ENCODE measurements at places on chromosomes 16 and 17.

GRCh38 chr17:17514361-17514992 is 18.3 kb upstream of the RASD1 start:
- no peak for DNase-seq

DNA sequence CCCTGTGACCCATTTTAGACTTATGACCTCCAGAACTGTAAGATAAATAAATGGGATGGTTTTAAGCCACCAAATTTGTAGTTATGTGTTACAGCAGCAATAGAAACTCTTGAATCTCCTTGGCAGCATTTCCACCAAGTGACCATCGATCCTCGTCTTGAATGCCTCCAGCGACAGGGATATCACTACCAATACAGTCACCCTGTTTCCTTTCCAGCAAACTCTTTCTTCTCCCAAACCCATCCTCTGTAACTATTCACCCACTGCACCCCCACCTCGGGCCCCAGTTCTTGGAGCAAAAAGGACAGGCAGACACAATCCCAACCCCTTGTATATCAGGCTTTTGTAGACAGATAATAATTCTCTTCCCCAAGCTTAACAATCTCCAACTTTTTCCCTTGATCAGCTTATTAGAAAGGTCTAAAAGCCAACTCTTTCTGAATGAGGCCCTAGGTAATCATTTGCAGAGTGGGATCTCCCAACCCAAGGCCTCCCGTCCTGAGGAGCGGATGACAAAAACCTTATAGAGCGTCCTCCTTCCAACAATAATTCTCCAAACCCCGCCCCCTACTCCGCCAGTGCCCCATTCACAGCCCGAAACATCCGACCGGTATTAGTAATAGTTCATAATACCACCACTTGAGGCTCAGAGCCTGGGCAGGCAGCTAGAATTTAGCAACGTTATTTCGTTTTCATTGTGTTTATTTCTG is 14.7 kb upstream of the PLLP start:
- DNase-seq = peak; percentile 37

GRCh38 chr16:5590416-5590815 is 492.8 kb upstream of the EEF2KMT start:
- DNase-seq = no peak

DNA sequence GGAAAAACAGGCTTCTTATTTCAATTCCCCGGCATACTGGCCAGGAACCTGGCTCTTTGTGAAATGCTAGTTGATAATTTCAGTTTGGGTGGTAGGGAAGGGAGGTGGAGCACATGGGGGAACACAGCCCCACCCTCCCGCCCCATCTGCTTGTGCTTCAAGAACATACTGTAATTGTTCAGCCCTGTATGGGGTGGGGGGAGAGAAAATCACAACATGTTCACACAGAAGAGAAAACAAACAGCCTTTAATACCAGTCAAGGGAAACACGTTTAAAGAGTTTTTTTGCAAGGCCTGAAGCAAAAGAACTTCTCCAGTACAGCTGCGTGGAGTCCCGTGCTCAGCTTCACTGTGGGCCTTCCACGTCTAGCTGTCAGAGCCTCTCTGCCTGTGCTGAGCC is 59.7 kb downstream of the SHISA6 start:
- no peak for DNase-seq

DNA sequence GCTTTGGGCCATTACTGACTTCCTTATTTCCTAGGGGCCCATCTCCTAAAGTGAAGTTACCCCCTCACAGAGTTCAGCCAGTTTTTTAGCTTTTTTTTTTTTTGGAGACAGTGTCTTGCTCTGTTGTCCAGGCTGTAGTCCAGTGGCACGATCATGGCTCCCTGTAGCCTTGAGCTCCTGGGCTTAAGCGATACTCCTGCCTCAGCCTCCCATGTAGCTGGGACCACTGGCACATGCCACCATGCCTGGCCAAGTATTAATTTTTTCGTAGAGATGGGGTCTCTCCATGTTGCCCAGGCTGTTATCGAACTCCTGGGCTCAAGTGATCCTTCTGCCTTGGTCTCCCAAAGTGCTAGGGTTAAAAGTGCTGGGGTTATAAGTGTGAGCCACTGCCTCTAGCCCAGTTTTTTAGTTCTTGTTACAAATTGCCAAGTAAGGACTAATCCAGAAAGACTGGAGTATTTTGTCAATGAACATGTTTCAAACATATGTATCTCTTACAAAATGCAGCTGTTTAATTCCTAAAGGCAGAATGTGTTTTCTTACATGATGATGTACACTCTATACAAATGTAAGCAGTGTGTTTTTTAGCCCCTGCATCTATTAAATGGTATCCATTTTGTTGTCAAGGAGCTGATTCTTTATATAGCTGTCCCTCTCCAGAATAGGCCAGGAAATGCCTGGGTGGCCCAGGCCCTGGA is 49.1 kb upstream of the IL34 start:
- no peak for DNase-seq

DNA sequence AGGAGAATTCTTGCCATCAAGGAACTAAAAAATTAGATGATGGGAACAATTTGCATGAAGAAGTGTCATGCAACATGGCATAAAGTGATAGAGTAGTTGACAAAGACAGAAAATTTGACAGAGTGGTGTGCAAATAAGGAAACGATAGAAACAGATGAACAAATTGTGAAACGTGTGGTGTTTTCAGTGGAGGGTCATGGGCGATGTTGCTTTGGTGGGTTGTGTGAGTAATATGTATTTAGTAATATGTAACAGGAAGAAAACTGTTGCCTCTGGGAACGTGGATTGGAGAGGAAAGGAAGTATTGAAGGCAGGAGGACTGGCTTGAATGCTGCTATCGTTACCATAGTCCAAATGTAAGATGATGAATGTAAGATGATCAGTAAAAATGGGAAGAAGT is 3.6 kb downstream of the COX10 start:
- DNase-seq = no peak

DNA sequence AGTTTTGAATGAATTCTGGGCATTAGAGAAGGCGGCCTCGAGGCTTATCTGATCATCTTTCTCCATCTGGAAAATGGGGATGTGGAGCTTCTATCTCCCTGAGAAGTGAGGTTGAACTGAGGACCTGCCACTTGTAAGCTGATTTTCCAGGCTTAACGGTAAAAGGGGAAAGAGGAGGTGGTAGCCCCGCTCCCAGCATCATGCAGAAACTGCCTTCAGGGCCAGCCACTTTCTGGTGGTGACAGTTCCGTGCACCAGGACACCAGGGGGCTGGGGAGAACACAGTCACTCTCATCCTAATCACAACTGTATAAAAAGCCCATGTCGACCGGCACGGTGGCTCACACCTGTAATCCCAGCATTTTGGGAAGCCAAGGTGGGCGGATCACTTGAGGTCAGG is 20.9 kb upstream of the CPSF4L start:
- DNase-seq = no peak

DNA sequence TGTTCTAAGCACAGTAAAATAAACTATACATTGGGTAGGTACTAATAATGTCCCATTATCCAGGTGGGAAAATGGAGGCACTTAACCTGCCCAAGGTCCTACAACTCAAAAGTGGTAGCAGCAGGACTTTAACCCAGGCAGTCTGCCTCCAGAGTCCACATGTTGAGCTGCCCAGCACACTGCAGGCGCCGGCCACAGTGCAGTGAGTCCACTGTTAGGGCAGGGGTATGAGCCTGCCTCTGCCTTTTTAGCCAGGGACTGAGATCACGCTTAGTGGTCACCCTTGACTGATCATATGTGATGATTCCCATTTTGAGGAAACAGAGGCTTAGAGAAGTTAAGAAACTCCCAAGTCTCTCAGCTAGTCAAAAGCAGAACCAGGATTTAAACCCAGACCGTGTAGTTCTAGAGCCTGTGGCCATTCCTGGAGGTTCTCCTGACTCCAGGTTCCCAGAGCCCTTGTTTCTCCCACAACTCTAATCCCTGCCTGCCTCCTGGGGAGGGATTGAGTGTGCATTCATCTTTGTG is 8.4 kb downstream of the CES1 start:
- DNase-seq = no peak

GRCh38 chr16:27827765-27828164 is 235.7 kb downstream of the GSG1L start:
- DNase-seq = no peak

GRCh38 chr17:37429453-37429852 is 22.8 kb downstream of the TADA2A start:
- no peak for DNase-seq

GRCh38 chr17:70292366-70292765 is 123.0 kb downstream of the KCNJ2 start:
- DNase-seq = no peak

- DNase-seq = no peak
Observed at GRCh38 chr16:67086822-67087221, 22.9 kb upstream of the PHAF1 start.

DNA sequence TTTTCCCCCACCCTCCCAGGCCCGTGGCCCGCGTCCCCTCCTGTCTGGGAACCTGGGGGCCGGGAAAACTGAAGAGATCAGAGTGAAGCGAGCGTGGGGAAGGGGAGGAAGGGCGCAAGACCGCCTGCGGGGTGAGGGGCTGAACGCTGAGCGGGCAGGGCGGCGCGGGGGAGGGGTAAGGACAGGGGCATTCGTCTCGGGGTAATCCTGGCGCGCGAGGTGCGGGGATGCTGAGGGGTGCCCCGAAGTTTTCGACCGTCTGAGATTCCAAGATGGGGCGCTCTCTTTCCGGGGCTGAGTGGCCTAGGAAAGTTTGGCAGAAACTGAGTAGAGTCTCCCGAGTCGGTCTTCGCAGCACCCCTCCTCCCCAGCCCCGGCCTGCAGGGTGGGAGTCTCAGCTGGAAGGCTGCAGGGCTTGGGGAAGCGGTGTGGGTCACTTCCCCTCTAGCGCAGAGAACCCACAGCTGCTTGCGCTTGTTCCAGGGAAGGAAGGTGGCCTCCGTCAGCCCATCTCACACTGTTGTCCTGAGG is 555 bp downstream of the TTYH2 start:
- no peak for DNase-seq

DNA sequence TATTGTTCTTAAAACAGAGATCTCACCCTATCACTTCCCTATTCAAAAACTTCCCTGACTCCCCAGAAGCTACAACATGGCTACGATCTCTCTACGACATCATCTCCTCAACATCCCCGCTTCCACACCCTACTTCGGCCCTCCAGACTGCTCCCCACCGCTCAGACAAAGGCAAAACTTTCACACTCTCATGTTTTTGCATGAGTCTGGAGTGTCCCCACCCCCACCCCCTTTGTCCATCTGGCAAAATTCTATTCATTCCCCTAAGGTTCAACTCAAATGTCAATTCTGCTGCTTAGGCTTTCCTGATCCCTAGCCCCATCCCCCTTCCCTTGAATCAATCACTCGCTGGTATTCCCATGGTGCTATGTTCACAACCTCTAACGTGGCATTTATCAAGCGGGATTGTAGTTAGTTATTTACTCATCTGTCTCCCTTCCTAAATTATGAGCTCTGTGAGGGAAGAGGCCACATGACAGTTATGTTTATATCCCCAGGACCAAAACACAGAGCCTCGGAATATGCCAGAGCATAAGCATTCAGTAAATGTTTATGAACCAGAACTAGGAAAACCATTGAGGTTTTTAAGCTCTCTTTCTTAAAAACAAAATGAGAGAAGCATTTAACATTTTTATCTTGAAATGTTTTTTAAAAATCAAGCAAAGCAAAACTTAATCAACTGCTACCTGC is 55.9 kb downstream of the STX8 start:
- no peak for DNase-seq

- DNase-seq = no peak
Observed at GRCh38 chr17:1060991-1061390, 64.1 kb downstream of the TIMM22 start.

GRCh38 chr16:22618842-22619241 is 108.2 kb downstream of the NPIPB5 start:
- DNase-seq = no peak

DNA sequence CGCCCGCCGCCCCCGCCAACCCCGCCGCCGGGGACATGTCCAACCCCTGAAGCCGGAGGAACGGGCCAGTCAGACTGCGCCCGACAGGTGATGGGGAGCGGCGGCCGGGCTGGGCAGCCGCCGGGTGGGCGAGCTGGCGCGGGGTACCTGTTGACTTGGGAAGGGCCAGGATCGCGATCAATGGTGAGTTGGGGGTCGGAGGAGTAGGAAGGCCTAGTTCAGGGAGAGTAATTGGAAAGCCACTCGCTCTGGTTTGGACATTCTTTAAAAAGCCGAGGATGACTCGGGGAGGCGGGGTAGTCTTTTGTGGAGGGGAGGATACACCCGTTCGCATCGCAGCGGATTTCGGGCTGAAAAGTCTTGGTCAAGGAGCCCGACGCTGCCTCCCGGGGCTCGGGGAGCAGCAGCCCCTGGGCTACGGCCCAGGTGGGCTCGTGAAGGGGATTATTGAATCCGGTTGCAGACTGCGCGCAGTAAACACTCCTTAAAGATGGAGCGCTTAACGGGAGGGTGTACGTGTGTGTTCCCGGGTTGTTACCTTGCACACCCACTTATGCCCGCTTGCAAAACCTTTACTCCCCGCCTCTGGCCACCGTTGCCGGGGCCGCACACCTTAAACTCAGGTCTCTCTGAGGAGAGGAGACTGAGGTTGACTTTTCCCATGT is 123.8 kb downstream of the GOSR1 start:
- DNase-seq = no peak

DNA sequence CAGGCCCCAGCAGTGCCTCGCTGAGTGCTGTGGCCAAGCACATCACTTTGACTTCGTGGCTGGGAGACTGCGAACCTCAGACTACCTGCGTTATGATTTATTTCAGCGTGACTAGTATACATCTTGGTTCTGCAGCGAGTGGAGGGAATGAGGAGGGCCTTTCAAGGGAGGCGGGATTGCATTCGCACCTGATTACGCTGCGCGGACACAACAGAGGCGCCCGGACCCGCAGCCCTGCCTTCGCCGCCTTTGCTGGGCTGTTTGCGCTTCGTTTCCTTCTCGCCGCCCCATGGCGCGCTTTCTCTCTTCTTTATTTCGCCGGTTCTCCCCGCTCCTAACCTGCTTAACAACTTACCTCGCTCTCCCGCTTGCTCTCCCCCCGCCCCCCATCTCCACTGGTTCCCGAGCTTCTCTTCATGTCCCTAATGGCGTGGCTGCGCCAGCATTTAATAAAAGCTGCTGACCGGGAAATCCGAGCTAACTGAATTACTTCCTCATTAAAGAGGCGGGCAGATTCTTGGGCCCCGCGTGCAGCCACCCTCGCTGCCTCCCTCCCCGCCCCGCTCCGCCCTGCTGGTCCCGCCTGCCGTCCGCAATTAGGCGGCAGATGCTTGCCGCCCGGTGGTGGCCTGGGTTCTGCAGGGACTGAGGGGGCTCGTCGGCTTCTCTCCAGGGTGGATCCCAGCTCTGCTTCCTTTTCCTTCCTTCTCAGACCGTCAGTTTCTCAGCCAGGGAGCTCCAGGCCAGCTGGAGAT is 257.6 kb upstream of the SDK2 start:
- DNase-seq = no peak

- DNase-seq = no peak
Observed at GRCh38 chr16:50724306-50724705, 17.6 kb upstream of the CYLD start.

GRCh38 chr16:7344830-7345780 is 12.5 kb downstream of the RBFOX1 start:
- no peak for DNase-seq

GRCh38 chr17:51667706-51668083 is 407.3 kb downstream of the UTP18 start:
- no peak for DNase-seq

- DNase-seq = no peak
Observed at GRCh38 chr16:12542818-12543699, 260.6 kb downstream of the CPPED1 start.
